NCI-H1436 treated with DMSO at 0.1 percent for 48 hours (cell line): ENCODE measurements at places on chromosomes 1 and 21.

DNA sequence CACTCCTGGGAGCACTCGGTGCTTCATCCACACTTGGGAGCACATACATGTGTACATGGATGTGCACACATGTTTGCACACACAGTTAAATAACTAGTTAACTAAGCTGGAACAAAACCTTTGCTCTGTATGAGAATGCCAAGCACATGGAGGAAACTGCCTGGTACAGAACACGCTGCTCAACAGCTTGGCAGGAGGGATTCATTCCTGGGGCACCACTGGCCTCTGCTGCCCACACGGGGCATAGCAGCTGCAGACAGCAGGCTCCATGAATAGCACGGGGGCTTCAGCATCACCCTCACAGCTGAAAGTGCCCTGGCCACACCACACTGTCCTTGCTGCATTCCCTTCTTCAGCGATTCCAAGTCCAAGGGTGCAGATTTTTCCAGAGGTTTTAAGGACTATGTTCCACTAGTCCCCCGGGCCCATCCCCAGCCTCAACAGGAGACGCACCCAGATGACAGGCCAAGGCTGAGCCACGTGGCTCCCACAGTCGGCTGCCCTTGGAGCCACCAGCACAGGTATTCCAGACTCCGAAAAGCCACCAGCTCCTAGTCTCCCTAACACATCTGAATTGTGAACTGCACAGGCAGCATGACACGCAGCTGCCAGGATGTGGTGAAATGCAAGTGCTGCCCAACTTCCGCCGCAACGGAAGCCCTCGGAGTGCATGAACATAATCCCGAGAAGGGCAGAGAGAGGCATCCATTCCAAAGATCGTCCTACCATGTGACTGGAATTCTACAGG is 16.9 kb downstream of the NPHP4 start:
- DNase-seq: no peak

DNA sequence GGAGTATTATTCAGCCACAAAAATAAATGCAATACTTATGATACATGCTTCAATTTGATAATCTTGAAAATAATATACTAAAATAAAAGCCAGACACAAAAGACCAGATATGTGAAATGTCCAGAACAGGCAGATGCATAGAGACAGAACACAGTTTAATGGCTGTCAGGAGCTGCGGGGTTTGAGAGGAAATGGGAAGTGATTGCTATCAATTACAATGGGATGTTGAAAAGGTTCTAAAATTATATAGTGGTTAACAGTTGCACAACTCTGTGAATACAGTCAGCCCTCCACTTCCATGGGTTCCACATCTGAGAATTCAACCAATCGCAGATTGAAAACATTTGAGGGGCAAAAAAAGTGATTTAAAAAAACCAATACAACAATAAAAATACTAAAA is 54.0 kb downstream of the LTN1 start:
- no peak for DNase-seq

- no peak for DNase-seq
Measured at GRCh38 chr1:246367041-246367440, 140.0 kb downstream of the SMYD3 start.

DNA sequence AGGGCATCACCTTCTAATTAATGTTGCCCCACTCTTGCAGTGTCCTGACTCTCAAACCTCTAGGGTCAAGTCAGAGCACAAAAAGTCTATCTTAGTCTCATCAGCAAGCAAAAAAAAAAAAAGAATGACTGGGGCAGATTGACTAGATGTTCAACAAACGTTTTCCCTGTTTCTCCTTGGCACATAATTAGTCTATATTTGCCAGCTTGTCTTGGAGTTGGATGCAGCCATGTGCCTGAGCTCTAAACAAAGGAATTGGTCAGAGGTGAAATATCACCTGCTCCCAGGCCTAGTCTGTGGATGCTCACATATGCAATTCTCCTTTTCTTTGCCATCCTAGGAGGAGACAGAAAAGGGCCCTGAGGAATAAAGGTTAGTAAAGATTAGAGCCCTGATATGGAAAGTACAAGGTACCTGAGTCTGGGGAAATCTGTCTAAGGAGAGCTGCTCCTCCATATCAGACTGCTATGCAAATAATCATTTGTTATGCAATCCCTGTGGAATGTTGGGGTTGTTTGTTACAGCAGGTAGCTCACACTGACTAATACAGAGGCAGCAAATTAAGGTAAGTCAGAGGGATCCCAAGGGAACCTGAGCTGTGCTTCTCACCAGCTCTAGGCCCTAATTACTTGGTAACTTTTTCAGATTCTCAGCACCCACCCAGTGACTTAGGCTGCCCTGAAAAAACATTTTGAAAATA is 130.8 kb downstream of the BRINP2 start:
- no peak for DNase-seq

DNA sequence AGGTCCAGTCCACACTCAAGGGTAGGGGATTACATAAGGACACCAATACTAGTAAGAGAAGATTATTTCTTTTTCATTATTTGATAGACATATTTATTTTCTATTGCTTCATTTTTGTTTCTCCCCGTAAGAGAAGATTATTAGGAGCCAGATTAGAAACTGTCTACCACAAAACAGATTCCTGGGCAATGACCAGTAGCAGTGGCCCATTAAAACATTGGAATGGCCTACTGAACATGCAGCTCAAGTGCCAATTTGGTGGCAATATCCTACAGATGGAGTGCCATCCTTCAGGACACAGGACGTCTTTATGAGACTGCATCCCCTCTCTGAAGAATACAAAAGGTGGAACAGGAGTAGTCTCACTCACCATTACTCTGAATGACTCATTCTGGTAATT is 34.0 kb upstream of the ARHGAP29 start:
- DNase-seq: no peak

GRCh38 chr1:229334716-229335115 is 8.1 kb downstream of the CCSAP start:
- no peak for DNase-seq

DNA sequence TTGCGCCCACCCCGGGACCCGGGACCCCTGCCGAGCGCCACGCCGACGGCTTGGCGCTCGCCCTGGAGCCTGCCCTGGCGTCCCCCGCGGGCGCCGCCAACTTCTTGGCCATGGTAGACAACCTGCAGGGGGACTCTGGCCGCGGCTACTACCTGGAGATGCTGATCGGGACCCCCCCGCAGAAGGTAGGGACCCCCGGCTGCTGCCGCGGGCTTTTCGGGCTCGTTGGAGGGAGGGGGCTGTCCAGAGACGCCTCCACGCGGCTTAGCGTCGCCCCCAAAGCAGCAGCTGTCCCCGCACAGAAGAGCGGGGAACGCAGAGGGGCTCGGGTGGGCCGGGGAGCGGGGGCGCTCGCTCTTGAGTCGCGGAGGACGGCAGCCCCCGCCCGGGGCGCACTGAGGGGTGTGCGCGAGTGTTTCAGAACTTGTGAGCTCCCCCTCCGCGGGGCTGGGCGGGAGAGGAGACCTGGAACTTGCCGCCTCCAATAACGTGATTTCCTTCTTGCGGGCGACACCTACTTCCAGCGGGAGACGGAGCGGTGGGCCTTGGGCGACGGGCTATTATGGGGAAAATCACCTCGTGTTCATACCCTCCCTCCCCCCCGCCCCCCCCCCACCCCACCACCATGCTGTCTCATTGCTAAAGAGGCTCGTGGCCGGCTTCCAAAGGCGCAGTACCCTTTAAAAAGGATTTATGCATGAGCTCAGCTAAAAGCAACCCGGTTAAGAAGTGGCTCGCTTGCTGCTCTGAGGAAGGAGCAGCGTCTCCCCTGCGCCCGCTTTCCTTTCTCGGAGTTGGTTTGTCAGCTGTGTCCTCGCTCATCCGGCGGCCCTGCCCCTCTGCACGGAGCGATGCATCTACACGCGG is 664 bp downstream of the BACE2 start:
- no peak for DNase-seq

DNA sequence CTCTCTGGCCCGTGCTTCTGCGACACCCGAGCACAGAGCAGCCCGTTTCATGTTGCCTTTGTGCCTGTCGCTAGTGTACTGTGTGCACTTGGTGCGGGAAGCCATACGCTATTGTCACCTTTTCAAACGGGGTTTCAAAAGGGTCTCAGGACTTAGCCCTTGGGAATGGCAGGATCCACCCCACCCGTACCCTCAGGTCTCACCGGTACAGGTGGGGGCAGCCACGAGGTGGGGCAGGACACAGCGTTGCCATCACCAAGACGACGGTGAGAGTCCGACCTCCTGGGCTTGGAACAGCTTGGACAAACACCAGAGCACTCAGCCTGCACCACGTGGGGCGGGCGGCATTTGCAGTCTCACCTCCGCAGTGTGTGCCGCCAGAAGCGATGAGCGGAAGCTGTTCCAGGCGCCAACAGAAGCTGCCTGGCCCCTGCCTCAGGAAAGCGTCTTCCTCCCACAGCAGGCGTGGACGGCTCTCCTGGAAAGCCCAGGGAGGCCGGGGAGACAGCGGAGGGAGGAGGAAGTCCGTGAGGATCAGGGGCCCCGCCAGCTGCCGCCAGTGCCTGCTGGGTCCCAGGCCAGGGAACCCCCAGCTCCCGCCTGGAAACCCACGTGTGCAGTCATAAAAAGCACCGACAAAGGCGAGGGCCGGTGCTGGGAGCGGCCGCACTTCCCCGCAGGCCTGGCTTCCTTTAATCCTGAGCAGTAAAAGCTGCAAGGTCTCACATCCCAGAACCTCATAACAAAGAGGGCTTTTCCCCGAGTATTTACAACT is 131.3 kb upstream of the ARHGEF16 start:
- no peak for DNase-seq

DNA sequence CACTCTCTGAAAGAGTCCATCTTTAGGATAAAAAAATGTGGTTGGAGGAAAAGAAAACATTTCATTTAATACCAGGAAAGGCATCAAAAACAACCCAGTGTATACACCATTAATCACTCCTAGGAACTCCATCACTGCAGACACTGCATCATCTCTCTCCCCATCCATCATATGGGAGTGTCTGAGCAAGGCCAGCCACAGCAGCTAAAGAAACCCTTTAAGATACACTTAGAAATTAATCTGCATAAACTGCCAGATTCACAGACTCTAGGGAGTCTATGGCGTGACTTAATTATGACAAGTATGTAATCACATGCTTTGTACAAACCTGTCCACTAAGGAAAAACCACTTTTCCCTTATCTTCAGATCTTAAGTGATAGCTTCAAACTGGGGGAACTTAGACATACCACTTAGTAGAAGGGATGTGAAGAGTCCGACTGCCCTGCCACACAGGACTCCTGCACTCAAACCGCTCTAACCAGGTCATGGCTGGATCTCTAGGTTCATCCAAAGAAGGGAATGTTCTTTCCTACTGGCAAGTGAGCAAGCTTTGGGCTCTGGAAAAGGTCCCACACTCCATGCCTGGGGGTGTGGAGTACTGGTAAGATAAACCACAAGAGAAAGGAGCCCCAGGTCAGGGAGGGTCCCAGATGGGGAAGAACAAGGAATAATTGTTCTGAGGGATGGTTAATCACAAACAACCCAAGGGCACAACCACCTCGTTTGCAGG is 61.0 kb upstream of the C8B start:
- no peak for DNase-seq

GRCh38 chr21:15549671-15550070 is 180.1 kb upstream of the USP25 start:
- no peak for DNase-seq

DNA sequence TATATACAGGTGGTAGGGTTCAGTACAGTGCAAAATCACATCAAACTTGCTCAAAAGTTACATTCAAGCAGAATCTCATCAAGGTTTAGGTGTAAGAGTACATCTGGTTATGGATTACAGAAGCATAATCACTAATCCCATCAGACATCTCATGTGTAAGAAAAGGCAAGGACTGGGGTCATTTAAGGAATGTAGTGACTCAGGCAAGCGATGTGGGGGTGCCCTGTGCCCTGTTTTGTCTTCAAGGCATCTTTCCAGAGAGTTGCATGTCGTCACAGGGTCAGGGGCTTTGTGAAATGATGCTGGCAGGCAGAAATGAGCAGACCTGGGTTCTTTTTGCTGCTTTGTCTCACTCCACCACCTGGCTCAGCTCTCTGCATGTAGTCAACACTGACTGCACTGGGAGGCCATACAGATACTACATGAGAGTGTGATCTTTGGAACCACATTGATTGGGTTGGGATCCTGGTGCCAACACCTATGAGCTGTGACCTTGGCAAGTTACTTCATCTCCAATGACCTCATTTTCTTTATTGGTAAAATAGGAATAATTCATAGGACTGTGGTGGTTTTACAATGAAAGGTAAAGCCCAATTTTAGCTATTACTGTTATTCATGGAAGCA is 8.2 kb upstream of the HHIPL2 start:
- no peak for DNase-seq

GRCh38 chr1:30908696-30909364 is at the start of gene SDC3:
Gene SDC3, minus strand, starts transcription at chr1:30908758. Its CDS starts 172 bp downstream, at chr1:30908586.
- no peak for DNase-seq

DNA sequence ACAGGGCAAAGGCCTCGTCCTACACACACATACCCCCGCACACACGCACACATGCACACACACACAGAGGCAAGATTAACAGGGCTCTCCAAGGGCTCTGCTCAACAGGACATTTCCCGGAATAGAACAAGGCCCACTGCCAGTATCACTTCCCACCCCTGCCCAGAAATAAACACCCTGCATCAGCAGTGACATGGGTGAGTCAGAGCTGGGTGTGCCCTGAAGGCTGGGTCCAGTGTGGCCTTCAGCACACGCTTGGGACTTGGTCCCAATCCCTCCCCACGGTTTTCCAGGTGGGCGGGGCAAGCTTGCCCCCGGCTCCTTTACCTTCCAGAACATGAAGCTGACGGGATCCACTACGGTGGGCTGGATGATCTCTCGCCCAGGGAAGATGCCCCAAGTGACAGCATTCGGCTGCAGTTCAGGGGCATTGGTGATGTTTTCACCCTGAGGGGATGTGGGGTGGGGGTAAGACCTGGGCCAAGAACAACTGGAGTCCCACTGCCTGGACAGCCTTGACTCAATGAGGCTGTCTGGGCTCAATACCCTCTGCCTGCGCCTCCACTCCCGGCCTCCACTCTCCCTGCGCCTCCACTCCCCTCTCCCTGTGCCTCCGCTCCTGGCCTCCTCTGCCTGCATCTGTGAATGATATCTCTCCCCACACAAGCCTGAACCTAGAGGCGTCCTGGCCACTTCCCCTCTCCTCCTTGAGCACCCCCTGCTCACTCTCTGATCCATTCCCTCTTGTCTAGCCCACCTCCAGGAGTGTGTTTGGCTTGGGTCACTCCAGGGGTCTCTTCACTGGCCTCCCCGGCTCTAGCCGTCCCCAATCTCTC is 14.7 kb downstream of the MTHFR start:
- no peak for DNase-seq

DNA sequence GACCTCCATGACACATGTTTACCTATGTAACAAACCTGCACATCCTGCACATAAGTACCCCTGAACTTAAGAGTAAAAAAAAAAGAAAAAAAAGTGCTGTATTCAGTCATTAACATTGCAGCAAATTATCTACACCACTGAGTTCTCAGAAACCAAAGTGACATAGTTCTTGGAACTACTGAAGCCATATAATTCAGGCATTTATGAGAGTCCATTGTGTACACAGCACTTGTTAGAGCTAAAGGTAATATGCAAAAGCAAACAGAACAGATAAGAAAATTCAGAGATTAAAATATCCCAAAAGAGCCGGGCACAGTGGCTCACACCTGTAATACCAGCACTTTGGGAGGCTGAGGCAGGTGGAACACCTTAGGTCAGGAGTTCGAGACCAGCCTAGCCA is 38.0 kb downstream of the F5 start:
- no peak for DNase-seq

- no peak for DNase-seq
Measured at GRCh38 chr1:31509124-31510072, 66.9 kb upstream of the TINAGL1 start.
